ENCODE measurements at places on chromosomes 5 and 9.

GRCh38 chr5:72387985-72388384 lies 67.8 kb downstream of the PTCD2 start:
- no peak for DNase-seq

GRCh38 chr9:11471321-11471720 lies 858.5 kb upstream of the PTPRD start:
- no peak for DNase-seq

DNA sequence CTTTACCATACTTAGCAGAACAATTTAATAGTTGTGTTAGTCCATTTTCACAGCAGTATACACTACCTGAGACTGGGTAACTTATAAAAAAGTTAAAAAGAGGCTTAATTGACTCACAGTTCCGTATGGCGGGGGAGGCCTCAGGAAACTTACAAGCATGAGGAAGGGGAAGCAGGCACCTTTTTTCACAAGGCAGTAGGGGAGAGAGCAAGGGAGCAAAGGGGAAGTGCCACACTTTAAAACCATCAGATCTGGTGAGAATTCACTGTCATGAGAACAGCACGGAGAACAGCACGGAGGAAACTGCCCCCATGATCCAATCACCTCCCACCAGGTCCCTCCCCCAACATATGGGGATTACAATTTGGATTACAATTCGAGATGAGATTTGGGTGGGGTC lies 269.9 kb downstream of the MTRR start:
- no peak for DNase-seq

GRCh38 chr9:37251452-37251851 lies 131.1 kb downstream of the ZCCHC7 start:
- no peak for DNase-seq

DNA sequence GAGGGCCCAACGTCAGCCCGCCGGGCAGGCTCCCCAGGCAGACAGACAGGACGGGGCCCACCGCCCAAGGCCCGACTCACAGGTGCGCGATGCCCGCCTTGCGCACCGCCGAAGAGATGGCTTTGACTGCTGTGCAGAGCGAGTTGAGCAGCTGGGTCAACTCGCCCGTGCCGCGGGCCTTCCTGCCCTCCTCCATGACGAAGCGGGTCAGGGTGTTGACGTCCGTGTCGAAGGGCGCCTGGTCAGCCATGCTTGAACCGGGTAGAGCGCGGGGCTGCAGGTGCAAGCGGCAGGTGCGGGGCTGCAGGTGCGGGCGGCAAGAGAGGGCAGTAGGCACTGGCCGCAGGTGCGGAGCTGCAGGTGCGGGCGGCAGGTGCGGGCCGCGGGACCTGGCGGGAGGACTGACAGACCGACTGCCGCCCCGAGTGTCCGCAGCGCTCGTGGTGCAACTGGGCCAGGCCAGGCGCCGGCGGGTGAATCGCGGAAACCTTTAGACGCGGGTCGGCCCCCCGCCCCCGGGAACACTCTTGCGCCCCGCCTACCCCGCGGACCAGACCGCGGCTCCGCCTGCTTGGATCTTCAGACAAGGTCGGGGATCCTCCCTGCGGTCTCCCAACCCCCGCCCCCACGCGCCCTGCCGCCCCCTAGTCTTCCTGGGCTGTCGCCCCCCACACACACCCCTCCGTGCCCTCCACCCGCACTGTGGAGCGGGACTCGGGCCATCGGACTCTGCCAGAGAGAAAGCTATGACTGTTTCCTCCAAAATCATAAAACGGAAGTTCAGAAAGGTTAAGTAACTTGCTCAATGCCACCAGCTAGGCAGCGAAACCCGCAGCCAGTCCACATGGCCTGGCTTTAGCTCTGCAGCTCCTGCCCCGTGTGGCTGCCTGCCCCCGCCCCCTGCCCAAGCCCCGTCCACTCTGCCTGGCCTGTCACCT lies at the start of gene FBP1:
Gene FBP1 (minus strand): TSS at position 458 of the 938 bp plus-strand sequence. CDS start 208 bp downstream, at position 250.
- DNase-seq: peak; percentile 29

DNA sequence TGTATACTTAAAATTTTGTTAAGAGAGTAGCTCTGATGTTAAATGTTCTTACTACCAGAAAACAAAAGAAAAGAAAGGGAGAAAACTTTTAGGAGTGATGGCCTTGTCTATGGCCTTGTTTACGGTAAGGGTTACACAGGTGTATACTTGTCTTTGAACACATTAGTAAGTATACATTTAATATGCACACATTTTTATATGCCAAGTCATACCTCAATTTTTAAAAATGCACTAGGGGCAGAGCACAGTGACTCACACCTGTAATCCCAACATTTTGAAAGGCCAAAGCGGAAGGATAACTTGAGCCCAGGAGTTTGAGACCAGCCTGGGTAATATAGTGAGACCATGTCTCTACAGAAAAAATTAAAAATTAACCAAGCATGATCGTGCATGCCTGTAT lies 166.7 kb upstream of the SNX2 start:
- DNase-seq: no peak

GRCh38 chr9:3534614-3535404 lies 9.0 kb upstream of the RFX3 start:
- DNase-seq: no peak

DNA sequence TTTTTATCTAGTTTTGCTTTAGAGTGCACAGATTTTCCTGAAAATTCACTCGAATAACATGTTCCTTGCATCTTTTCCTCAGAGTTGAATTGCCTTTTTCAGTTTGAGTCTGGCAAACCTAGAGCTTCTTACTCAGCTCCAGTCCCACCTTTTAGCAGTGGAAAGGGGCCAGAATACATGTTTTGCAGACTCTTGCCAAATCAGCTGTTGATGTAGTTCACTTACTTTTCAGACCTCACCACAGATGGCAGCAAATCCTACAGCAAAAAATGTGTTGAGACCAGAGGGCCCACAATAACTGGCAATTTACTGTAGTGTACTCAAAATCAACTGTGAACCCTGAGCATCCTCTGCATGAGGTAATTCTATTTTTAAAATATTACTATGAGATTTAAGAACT lies 545.2 kb upstream of the ACO1 start:
- DNase-seq: no peak
